ENCODE measurements at places on chromosomes 11 and 22.

- no peak overlapping the region for H3K4me3 ChIP-seq
- peaks cover 25% of the 10 kb centered on the region for H3K36me3 ChIP-seq
- H3K27me3 ChIP-seq: no peaks in the 10 kb centered on the region
- H3K27ac ChIP-seq: no peak overlapping the region
- no peak for DNase-seq
- peaks cover 64% of the 10 kb centered on the region for H3K4me1 ChIP-seq
Measured at GRCh38 chr22:40020956-40021355, 26.2 kb downstream of the FAM83F start.

- peaks cover 1% of the 10 kb centered on the region for H3K36me3 ChIP-seq
- no peak for DNase-seq
- no peak overlapping the region for H3K27ac ChIP-seq
- peaks cover 42% of the 10 kb centered on the region for H3K4me1 ChIP-seq
- H3K4me3 ChIP-seq: no peak overlapping the region
- H3K27me3 ChIP-seq: no peaks in the 10 kb centered on the region
Measured at GRCh38 chr11:12719221-12719620, 45.0 kb downstream of the TEAD1 start.

GRCh38 chr11:115625502-115625901 lies 121.3 kb upstream of the CADM1 start:
- peaks cover 13% of the 10 kb centered on the region for H3K4me1 ChIP-seq
- no peak overlapping the region for H3K4me3 ChIP-seq
- no peaks in the 10 kb centered on the region for H3K27me3 ChIP-seq
- DNase-seq: no peak
- no peaks in the 10 kb centered on the region for H3K36me3 ChIP-seq
- H3K27ac ChIP-seq: no peak overlapping the region

DNA sequence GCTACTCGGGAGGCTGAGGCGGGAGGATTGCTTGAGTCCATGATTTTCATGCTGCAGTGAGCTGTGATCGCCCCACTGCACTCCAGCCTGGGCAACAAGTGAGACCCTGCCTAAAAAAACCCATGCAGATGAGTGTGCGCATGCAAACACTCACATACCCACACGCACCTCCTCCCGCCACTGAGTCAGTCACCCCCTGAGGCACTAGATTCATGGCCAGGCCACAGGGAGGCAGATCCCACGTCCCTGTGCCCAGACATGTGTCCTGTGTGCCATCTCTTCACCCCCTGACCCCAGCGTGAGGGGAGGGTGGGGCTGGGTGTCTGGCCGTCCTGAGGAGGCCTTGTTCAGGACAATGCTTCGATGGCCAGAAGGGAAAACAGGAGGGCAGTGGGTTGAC lies 15.5 kb downstream of the RELT start:
- peaks cover 48% of the 10 kb centered on the region for H3K4me1 ChIP-seq
- H3K27ac ChIP-seq: no peak overlapping the region
- peaks cover 19% of the 10 kb centered on the region for H3K36me3 ChIP-seq
- H3K27me3 ChIP-seq: no peaks in the 10 kb centered on the region
- no peak for DNase-seq
- no peak overlapping the region for H3K4me3 ChIP-seq

DNA sequence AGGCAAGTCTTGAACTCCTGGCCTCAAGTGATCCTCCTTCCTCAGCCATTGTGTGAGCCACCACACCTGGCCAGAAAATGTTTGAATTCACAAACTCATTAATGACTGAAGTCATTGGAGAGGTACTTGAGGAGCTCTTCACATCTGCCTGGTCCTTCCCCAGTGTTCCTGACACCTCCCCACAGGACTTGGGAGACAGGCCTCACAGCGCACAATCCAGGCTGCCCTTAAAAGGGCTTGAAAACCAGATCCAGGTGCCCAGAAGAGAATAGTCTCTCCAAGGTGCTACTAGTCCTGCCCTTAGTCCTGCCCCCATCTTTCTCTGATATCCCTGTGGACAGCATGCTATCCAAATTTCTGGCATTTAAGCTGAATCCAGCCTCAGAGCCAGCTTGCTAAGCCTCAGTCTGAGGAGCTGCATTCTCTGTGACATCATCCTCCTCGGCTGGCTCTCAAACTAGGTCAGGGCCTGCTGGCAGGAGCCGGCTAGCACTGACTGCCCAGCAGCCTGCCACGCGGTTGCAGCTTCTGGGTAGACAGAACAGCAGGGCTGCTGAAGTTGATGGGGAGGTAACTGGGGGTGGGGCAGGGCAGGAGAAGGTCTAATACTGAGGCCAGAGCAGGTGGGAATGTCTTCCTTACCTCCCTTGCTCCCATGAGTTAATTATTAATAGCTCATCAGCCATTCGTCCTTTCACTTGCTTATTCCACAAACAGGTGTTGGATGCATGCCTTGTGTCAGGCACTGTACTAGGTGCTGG lies 35.3 kb upstream of the NECTIN1 start:
- H3K36me3 ChIP-seq: no peaks in the 10 kb centered on the region
- peaks cover 6% of the 10 kb centered on the region for H3K4me1 ChIP-seq
- H3K4me3 ChIP-seq: no peak overlapping the region
- no peak overlapping the region for H3K27ac ChIP-seq

DNA sequence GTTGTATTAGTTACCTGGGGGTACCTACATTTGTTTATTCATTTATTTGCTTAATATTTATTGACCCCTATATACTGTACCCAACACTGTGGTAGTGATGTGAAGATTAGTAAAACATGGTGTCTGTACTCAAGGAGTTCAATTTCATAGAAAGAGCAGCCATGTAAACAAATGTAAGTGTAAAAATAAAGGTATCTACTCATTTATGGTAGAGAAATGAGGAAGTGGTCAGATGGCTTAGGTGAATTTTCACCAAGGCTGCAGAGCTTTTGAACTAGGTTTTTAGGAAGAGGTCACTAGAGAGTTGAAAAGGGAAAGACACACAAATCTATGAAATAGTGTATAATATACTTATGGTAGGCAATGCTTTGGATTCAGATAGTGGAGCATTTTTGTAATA lies 11.1 kb downstream of the CTR9 start:
- peaks cover 17% of the 10 kb centered on the region for H3K36me3 ChIP-seq
- H3K4me3 ChIP-seq: no peak overlapping the region
- no peaks in the 10 kb centered on the region for H3K4me1 ChIP-seq
- DNase-seq: no peak
- no peak overlapping the region for H3K27ac ChIP-seq

- H3K27me3 ChIP-seq: no peaks in the 10 kb centered on the region
- H3K4me3 ChIP-seq: peak within 1 kb of the TSS; percentile 96
- no peak for DNase-seq
- peaks cover 54% of the 10 kb centered on the region for H3K4me1 ChIP-seq
- peaks cover 26% of the 10 kb centered on the region for H3K36me3 ChIP-seq
Measured at GRCh38 chr11:61967116-61967923, at the start of gene FTH1. TSS of gene FTH1 (minus strand) at chr11:61967634. CDS start at chr11:61967425, 209 bp downstream.

DNA sequence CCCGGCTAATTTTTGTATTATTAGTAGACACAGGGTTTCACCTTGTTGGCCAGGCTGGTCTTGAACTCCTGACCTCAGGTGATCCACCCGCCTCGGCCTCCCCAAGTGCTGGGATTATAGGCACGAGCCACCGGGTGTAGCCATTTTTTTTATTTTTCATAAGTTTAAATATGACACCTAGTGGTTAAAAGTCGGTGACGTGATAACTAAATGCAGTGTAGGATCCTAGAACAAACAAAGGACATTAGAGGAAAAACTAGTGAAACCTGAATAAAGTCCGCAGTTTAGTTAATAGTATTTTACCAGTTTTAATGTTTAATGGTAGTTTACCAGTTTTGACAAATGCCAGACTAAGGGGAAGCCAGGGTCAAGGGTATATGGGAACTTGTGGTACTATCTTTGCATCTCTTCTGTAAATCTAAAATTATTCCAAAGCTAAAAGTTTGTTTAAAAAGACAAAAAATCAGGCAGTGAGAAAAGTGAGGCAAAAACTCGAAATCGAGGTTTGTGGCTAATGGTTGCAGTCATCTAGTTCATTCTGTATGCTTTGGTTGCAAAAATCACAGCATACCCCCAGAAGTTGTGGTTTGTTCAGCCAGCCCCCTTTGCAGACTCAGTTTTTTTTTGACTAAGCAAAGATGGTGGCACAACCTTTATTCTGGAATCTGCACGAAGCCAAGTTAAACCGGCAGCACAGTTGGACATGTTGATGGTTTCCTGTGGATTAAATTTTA lies 29.6 kb downstream of the TOM1 start:
- no peak overlapping the region for H3K27ac ChIP-seq
- no peak overlapping the region for H3K4me3 ChIP-seq
- peaks cover 9% of the 10 kb centered on the region for H3K4me1 ChIP-seq
- no peaks in the 10 kb centered on the region for H3K27me3 ChIP-seq
- DNase-seq: no peak
- peaks cover 25% of the 10 kb centered on the region for H3K36me3 ChIP-seq

- no peak for DNase-seq
- no peak overlapping the region for H3K4me3 ChIP-seq
- H3K27ac ChIP-seq: no peak overlapping the region
- H3K27me3 ChIP-seq: no peaks in the 10 kb centered on the region
Measured at GRCh38 chr11:111469200-111469599, 43.0 kb downstream of the BTG4 start.

DNA sequence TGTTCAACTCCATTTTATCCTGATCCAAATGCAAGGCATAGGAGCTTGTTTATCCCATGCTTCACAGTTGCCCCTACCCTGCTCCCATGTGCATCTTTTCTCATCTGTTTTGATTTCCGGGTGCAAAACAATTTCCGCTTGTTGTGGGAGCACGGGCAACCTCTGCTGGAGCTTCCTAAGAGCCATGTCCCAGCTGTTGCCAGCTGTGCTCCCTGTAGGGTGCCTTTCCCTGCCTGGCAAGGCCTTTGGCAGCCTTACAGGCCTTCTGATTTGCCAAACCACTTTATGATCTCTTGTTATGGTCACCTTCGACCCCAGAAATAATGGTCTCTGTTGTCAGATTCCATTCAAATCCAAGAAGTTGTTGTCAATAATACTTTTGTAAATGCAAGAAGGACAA lies 1038.5 kb downstream of the OPCML start:
- H3K36me3 ChIP-seq: no peaks in the 10 kb centered on the region
- no peak overlapping the region for H3K27ac ChIP-seq
- H3K27me3 ChIP-seq: no peaks in the 10 kb centered on the region
- no peaks in the 10 kb centered on the region for H3K4me1 ChIP-seq
- H3K4me3 ChIP-seq: no peak overlapping the region
- no peak for DNase-seq

DNA sequence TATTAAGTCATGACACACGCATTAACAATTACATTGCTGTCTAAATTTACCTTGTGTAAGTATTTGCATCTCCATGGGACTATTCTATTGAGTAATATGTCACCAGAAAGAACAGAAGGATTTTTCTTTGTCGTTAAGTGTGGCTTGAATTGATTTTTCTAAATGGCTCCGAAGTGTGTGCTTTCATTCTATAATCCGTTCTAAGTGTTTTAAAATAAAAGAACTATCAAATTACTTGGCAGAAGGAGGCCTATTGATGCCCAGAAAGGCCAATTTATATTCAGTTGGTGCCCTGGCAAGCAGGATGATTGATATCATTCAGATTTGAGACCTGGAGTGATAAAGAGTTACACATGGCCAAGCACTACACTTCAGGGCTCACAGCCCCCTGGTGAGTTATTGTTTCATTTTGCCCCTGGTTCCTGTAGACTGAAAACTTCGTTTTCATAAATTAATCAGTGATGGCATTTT lies 538.9 kb upstream of the ANO5 start:
- DNase-seq: no peak
- H3K4me3 ChIP-seq: no peak overlapping the region
- no peaks in the 10 kb centered on the region for H3K4me1 ChIP-seq
- H3K36me3 ChIP-seq: no peaks in the 10 kb centered on the region
- no peak overlapping the region for H3K27ac ChIP-seq

Measured in keratinocyte (primary cell).